Heart right ventricle (tissue), 16 donors: ENCODE measurements at places on chromosomes 5 and 9. TPM values are rescaled to one million over a fixed set of nuclear protein-coding genes. Genes with fewer than 3 reads are reported as not detected.

The ZNF346 gene
- 8.2 TPM for total RNA-seq

The ANKRD18B gene
- total RNA-seq = not detected

The LCN12 gene
- total RNA-seq = 10.6 TPM

The THBS4 gene
- total RNA-seq = 180 TPM

The PCDHA1 gene
- not detected for total RNA-seq

The AMBP gene
- not detected for total RNA-seq

The RNF145 gene
- 22.8 TPM for total RNA-seq

The OR1L4 gene
- total RNA-seq = not detected

The FRMD3 gene
- total RNA-seq = 127 TPM

The CMBL gene
- 41.7 TPM for total RNA-seq

The TEX48 gene
- not detected for total RNA-seq

The RASEF gene
- 0.05 TPM for total RNA-seq

The DIPK1B gene
- 26.1 TPM for total RNA-seq

The RNF208 gene
- 20.7 TPM for total RNA-seq

The IFNA21 gene
- total RNA-seq = not detected

The KIAA1958 gene
- total RNA-seq = 6.6 TPM

The CATSPER3 gene
- total RNA-seq = 0.82 TPM

The CAMK2A gene
- 18.4 TPM for total RNA-seq

The F12 gene
- total RNA-seq = not detected

The FAM169A gene
- 7.1 TPM for total RNA-seq

The LCN9 gene
- not detected for total RNA-seq

The CDH9 gene
- total RNA-seq = not detected

The CBY3 gene
- total RNA-seq = not detected

The OR2K2 gene
- not detected for total RNA-seq

The SLC6A19 gene
- total RNA-seq = 0.11 TPM

The EEIG1 gene
- 14.6 TPM for total RNA-seq

The ZNF782 gene
- 2.4 TPM for total RNA-seq

The INSL6 gene
- not detected for total RNA-seq

The SHISAL2B gene
- not detected for total RNA-seq

The GBGT1 gene
- total RNA-seq = 3.6 TPM

The HTR1A gene
- not detected for total RNA-seq

The CD180 gene
- total RNA-seq = not detected

The LCN10 gene
- total RNA-seq = 0.44 TPM
